Fibroblast of mammary gland (primary cell): ENCODE measurements at places on chromosomes 4 and X.

DNA sequence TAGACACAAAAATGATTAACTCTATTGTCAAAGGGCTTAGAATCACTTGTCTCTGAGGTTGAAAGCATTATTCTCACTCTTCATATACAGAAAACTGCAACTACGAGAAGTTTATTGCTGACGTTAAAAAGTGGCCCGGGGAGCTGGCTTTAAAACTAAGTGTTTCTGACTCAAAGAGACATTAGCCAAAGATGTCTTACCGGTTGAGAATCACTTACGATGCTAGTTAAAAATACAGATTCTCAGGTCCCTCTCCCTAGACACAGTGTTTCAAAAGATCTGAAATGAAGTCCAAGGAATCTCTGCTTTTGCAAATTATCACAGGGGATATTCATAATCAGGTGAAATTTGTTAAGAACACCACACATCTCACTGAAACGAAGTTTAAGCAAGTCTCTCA, 1.2 kb downstream of the GNPDA2 start:
- DNase-seq: peak; percentile 21

DNA sequence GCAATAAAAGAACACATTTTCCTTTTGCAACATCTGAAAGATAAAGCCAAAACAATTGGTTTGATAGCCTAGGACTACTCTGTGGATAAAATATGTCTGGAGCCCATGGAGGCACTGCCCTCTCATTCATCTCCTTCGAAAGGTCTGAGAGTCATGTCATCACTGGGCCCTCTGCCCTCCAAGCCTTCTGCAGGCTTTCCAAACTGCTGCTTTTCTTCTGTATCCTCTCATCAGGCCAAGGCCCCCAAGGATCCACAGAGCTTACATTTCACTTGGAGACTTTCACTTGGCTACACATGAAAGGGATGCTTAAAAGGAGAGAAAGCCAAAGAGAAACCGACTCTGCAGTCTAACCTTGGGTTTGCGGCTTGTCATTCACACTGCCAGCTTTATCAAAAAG, 109.9 kb downstream of the SH3RF1 start:
- peak; percentile 84 for DNase-seq

GRCh38 chrX:118594697-118595420, 99.2 kb downstream of the DOCK11 start:
- no peak for DNase-seq

DNA sequence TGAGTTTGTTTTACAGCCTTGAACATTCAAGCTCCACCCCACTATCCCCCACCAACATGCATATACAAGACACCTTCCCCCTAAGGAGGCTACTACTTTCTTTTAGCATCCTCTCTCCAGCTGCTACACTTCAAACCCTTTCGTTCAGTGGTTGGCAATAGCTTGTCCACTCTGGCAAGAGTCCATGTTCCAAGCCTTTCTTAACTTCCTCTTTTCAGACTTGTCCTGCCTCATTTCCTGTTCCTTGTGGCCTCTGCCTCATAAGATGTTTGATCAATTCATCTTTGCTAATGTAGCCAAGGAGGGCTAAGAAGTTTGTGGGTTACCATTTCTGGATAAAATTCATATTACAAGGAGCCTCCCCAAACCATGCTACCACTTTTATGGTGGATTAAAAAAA, 20.8 kb upstream of the ZCCHC12 start:
- DNase-seq: peak; percentile 58

GRCh38 chr4:8398347-8398746, 42.2 kb downstream of the ACOX3 start:
- no peak for DNase-seq

DNA sequence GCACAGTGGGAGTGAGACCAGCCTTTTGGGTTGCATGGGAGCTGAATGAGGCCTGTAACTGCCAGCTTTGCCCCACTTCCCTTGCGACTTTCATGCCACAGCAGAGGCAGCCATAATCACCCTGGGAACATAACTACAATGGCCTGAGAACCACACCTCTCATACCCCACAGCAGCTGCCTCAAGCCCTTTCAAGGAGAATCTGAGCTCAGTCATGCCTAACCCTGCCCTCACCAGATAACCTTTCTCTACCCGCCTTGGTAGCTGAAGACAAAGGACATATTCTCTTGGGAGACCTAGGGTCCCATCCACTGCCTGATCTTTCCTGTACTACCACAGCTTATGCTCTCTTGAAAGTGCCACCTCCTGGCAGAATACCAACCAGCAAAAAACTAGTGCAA, 599.9 kb upstream of the IGFBP7 start:
- DNase-seq: no peak

DNA sequence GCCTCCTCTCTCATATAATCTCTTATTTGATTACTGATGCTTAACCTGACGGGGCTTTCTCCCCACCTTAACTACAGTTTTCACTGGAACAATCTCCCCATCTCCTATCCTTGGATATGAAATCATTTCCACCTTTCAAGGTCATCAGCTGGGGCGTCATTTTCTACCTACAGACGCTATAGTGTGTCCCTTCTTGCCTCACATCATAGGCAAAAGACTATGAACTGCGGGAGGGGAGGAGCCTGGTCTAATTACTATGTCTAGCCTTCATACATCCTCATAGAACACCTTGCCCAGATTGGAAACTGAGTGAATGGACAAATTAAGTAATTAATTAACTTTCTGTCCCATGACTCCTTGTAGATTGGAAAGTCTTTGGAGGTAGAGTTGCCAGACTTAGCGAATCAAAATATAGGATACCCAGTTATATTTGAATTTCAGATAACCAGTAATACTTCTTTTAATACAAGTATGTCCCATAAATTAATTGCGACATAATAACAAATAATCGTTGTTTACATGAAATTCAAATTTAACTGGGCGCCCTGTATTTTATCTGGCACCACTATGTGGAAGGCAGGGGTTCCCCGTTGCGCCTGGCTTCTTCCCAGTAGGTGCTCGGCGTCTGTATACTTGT, 752 bp upstream of the ATP6AP2 start:
- DNase-seq: no peak

- peak; percentile 29 for DNase-seq
Observed at GRCh38 chr4:133921280-133922195, 280.1 kb downstream of the PABPC4L start.

DNA sequence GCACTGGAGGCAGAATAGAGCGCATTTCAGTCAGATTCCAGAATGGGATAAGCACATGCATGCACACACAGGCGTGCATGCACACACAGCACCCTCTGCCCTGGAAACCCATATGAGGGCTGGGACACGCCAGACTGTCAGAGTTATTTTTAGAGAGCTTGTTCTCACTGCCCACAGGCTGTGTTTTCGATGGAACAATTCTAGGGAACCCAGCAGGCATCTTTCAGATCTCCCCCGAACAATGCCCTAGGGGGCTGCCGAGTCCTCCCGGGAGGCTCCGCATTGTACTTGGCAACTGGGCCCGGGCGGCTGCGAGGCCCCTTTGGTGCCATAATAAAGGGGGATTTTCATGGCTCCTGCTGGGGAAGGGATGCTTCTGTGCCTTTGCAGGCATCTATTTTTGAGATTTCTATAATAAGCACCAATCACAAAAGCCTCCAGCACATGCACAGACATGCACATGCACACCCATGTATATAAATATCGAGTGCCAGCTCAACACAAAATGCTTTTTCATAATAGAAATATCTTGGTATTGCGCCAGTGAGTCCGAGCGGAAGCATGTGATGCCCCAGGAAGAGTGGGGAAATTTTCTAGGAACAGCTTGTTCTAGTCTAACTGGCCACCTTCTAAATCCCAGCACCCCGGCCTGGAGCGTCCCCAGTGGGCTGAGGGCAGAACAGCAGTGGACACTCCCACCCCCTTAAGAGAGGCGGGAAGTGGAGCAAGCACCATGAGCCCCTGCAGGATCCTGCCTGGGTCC, 88.5 kb downstream of the PHKA2 start:
- peak; percentile 50 for DNase-seq

GRCh38 chr4:8796096-8796495, 75.5 kb downstream of the HMX1 start:
- no peak for DNase-seq

DNA sequence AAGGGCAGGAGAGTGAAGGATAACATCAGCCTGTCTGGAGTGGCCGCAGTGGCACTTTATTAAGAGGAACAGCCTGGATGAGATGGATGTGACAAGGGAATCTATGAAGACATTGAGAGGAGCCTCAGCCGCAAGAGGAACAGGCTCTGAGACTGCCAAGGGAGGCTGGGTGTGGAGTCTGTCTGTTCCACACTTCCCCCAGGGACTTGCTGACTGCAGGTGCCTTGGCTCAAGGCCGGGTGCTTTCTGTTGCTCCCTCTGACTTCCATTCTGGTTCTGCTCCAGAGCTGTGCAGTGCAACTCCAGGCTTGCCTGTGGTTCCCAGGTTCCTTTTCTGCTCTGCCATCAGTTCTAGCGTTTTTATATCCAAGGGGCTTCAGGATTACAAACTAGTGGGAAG, 54.6 kb downstream of the FRMPD3 start:
- no peak for DNase-seq

- DNase-seq: peak; percentile 91
Observed at GRCh38 chr4:184763150-184763780, 29.4 kb upstream of the CENPU start.

- DNase-seq: no peak
Observed at GRCh38 chr4:40980318-40980883, 230.6 kb downstream of the NSUN7 start.

- no peak for DNase-seq
Observed at GRCh38 chr4:135533053-135533452, 1331.5 kb upstream of the PABPC4L start.

DNA sequence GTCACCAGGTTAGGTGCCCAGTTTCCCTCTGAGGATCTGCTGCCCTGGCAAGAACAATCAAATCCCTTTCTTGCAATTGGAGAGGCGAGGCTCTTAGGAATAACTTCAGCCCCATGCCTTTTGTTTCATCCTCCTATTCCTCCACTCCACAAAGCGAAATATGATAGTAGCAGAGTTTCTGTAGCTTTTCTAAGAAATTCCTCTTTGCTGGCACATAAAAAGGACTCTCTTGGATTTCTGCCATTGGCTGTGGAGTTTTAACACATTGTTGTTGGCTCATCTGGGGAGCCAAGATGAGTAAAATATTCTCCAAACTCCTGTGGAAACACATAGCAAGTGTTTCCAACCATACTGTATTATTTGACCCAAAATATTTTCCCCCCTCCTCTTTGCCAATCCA, 11.0 kb upstream of the ADGRG2 start:
- DNase-seq: peak; percentile 43

GRCh38 chr4:90798948-90799347, 671.8 kb downstream of the CCSER1 start:
- DNase-seq: no peak

DNA sequence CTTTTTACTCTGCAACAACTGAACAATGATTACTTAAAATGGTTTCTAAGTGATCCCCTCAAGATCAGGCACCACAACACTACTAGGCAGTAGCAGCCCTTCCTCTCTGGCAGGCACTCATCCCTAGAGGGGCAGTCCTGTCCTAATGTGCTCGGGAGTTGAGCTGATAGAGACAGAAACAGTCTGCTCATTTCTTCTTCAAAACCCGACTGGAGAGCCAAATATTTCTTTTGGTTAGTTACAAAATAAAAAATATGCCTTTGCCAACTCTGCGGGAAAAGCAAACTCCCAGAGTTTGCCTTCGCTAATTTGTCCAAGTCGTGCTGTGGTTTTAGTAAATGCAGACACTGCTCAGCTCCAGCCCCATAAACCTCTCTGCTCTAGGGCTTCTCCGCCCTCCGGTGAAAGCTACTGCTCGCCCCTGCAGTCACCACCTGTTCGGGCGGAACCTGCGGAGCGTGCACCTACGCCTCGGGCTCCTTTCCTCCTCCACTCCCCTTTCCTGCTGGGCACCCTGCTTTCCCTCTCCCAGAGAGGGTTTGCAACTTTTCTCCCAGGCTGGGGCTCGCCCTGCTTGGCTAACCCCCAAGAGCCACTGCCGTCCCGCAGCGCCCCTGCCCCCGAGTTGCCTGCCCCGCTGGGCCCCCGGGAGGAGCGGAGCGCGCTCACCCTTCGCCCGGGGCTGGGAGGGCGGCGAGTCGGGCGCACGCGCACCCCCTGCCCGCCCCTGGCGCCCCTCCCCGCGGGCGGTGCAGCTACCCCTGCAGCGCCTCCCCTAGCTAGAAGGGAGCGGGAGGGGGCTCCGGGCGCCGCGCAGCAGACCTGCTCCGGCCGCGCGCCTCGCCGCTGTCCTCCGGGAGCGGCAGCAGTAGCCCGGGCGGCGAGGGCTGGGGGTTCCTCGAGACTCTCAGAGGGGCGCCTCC, at the start of gene NPNT:
TSS of gene NPNT (plus strand) at position 812 of the 923 bp plus-strand sequence. CDS start 182 bp downstream, outside the sequence.
- DNase-seq: no peak

DNA sequence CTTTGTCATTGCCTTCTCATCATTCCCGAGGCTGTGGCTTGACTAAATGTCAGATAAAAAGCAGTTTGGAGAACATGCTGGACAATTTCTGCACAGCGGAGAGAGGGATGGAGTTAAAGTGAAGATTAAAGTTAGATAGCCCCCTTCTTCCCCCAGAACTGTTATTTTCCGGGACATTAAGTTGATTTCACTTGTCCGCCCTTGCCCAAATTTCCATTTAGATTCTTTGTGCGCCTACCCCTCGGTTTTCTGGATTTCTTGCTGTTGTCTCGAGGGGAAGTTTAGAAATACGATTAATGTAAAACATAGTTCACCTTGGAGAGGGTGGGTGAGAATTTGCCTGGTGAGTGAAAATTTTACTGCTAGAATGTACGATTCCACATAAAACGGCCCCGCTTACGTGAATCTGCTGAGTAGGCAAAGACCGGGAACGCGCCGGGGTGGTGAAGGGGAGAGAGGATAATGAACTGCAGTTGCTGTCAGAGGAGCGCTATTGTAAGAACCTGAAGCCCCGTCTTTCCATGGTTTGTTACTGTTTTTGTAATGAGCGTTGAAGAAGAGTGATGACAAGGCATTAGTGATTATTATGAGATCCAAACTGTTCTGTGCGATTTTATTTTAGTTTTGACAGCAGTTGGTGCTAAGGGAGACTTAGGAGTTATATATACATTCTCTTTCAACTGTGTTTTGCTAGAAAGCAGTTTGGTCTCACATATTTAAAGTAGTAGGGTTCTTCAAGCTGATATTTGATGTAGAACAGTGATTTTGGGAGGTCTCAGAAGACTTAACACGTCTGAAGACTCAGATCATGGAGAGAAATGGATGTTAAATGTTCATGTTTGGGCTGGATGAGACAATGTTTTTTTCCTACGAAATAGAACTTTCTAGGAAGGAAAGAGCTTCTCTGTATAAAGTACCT, 73.0 kb downstream of the AFF1 start:
- DNase-seq: peak; percentile 44

- DNase-seq: no peak
Observed at GRCh38 chr4:87677731-87678130, 27.7 kb downstream of the DMP1 start.

DNA sequence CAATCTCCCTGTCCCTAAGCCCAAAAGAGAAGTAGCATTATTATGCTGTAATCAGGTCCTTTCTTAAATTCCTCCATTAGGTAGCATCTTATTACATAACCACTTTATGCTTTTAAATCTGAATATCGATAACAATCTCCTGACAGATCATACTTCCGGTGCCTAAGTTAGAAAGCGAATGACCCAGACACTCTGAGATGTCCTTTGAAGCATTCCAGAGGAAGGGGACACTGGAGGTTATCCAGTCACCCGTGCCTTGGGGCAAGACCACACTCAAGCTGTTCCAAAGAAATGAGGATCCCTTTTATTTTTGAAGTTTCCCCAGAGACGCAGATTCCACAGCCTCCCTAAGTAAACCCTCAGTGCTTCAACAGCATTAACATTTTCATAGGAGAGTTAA, 125.7 kb downstream of the PALLD start:
- no peak for DNase-seq

- no peak for DNase-seq
Observed at GRCh38 chrX:105765691-105766090, 56.6 kb upstream of the NRK start.
